ENCODE measurements at places on chromosomes 2 and 18. TPM values are rescaled to one million over a fixed set of nuclear protein-coding genes. Genes with fewer than 3 reads are reported as not detected.

DNA sequence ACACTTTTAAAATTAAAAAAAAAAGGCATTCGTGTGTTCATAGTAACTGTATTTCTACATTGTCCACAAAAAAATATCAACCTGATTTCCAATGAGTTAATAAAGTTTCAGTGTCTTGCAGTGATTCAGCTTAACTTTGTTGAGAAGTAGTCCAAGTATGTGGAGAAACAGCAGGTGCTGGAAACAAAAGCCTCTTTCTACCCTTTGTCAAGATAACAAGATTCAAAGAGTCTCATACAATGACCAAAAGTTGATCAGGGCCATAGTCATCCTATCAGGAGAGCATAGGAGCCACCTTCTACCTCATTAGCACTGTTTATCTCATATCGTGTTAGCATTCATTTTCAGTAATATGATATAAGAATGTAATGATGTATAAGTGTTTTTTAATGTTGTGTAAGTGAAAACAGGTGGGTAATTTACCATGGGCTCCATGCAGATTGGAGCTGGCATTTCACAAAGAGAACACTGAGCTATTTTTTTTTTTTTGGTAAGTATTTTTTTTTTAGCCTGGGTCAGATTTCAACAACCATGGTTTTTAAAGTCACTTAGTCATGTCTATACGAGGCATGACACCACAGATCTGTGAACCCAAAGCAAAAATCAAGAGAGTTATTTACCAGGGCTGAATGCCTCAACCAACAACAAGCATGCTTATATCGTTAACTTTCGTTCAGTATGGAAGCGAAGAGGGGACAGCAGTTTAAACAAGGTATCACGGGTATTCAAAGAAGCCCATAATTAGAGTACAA is 165.0 kb upstream of the ZNF521 start:
- DNase-seq: no peak

PECR gene
- 45.0 TPM for polyA plus RNA-seq

DNA sequence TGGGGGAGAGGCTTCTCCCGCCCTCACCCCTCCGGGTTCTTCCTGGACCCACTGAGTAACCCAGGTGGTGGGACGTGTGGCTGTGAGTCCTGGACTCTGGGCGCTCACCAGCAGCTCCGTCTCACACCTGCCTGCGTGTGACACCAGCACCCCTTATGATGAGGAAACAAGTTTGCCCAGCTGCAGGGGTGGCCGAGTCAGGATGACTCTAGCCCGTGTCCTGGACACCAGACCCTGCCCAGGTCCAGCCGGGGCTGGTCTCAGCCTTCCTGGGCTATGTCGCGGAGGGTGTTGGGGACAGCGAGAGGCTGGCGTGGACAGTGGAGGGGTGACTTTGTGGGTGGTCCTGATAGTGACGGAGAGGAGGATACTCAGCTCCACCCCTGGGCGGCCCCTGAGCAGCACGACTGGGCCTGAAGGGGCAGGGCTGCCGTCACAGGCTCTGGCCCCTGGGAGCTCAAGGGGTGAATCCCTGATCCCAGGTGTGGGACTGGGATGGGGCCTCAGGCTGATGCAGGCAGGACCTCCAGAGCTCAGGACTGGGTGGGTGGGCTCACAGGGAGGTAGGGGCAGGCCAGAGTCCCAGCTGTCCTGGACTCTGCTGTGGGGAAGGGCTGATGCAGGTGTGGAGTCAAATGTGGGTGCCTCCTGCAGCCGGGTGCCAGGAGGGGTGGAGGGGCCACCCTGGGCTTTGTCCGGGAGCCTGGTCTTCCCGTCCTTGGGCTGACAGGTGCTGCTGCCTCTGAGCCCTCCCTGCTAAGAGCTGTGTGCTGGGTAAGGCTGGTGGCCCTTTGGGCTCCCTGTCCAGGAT is 3.7 kb downstream of the GPR35 start:
- DNase-seq: no peak

GRCh38 chr2:149314687-149315086 is 15.7 kb upstream of the LYPD6 start:
- DNase-seq: no peak

- no peak for DNase-seq
Measured at GRCh38 chr2:227862227-227862740, 9.1 kb upstream of the DAW1 start.

DNA sequence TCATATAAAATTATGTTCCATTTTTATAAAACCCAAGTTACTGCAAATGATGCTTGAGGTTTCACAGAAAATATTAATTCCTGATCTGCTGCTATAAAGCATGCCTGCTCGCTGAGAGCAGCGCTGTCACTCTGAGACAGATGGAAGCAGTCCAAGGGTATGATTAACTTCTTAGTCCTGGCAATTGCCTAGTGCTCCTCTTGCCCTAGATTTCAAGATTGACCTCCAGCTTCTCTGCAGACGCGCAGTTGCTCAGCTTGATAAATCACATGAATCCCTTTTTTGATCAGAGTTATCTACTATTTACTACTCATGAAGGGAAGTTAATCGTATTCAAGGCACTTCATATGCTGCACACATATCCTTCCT is 154.6 kb upstream of the REV1 start:
- DNase-seq: no peak

LBX2 gene
- polyA plus RNA-seq: 7.0 TPM

DNA sequence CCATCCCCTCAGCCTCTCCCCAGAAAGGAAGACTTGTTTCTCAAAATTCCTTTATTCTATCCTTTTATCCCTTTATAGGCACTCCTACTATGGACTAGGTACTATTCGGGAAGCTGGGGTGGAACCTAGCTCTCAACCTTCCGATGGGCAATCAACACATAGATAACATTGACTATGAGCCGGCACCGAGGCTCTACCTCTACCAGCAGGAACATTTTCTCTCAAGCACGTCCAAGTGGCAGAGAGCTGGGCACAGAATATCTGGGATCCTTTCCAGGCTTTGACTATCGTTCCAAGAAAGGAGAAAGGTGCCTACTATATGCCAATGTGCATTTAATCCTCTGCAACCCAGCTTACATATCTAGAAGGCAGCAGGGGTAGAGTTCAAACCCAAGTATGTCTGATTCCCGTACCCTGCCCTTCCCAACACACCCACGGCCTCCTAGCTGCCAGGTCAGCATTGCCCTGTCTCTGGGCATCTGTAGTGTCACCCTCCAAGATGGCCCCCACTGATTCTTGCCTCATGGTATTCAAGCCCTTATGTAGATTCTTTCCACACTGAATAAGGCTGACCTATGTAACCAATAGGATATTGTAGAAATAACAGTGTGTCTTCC is 28.3 kb downstream of the TNS1 start:
- no peak for DNase-seq

- DNase-seq: peak; percentile 17
Measured at GRCh38 chr18:61596296-61596695, 263.1 kb downstream of the CDH20 start.
